ENCODE measurements at places on chromosomes 11 and 22.

DNA sequence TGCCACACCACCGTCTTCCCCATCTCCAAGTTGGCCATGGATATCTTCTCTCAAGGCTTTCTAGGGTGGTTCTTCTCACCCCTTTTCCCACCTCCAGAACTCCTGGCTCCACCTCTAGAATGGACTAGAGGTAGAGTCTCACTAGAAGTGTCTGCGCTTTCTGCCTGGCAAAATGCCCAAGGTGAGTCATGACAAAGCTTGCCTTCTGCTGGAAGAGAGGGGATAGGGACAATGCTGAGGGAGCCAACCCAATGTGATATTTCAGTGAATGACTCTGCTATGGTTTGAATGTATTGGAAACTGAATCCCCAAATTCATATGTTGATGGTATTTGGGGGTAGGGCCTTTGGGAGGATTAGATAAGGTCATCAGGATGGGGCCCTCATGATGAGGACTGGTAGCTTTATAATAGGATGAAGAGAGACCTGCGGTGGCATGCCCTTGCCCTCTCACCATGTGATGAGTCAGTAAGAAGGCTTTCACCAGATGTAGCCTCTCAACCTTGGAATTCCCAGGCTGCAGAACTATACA, 4.1 kb upstream of the CD82 start:
- DNase-seq: no peak

- no peak for DNase-seq
Measured at GRCh38 chr11:69361466-69361865, 67.5 kb downstream of the MYEOV start.

DNA sequence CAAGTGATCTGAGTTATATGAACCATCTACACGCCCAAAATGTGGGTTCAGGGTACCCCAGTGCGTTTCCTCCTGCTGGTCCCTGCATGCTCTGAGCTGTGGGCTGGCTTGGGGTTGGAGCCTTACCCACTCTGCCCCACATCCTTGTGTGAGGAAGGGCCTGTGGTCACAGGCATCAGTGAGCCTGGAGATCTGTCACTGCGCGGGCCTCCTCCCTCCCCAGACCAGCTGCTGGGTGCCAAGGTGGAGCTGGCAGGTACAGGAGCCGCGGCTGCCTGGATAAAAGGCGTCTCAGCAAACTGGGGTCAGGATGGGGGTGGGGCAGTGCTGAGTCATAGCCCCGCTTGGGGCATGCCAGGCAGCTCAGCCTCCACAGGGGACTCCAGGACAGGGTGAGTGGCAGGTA, 17.9 kb downstream of the GNAZ start:
- DNase-seq: no peak

- no peak for DNase-seq
Measured at GRCh38 chr11:15048616-15049015, 24.8 kb upstream of the CALCB start.
